ENCODE measurements at places on chromosomes 5 and 9. TPM values are rescaled to one million over a fixed set of nuclear protein-coding genes. Genes with fewer than 3 reads are reported as not detected.

LRRC70 gene
- total RNA-seq = 0.77 TPM

HACD4 gene
- 0.72 TPM for total RNA-seq

GRCh38 chr5:159005062-159005461, 94.7 kb downstream of the EBF1 start:
- DNase-seq = no peak
- peaks cover 9% of the 10 kb centered on the region for H3K4me1 ChIP-seq
- peaks cover 3% of the 10 kb centered on the region for H3K27me3 ChIP-seq

- no peaks in the 10 kb centered on the region for H3K27me3 ChIP-seq
- no peaks in the 10 kb centered on the region for H3K36me3 ChIP-seq
- no peak overlapping the region for H3K27ac ChIP-seq
- no peak for DNase-seq
- H3K4me1 ChIP-seq = no peaks in the 10 kb centered on the region
Measured at GRCh38 chr9:128026773-128027541, 40.2 kb downstream of the NAIF1 start.
